ENCODE measurements at places on chromosomes 4 and X. TPM values are rescaled to one million over a fixed set of nuclear protein-coding genes. Genes with fewer than 3 reads are reported as not detected.

DNA sequence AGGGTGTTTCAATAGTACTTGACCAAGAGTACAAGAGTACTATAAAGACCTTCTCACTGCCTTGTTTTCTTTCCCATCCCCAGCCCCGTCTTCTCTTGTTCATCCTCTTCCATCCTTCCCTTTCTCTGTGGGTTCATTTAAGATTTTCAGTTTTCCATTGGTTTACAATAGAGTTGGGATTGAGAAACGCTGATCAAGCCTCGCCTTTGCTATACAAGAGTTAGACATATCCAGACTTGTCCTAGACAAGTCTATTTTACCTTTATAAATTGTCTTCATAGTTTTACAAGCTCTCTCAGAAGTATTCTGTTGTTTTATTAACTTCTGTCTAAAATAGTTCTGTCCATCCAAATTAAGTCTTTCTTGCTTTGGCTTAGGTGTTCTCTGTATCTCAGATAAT, 29.6 kb upstream of the SCML1 start:
- no peak for ATAC-seq

GRCh38 chr4:27154706-27155105, 294.1 kb downstream of the STIM2 start:
- ATAC-seq, result no peak

The MRPS18C gene
- 70.8 TPM for total RNA-seq

The FGFR3 gene
- 0.05 TPM for total RNA-seq

- no peak for ATAC-seq
Measured at GRCh38 chr4:83371936-83372335, 37.3 kb upstream of the HPSE start.

DNA sequence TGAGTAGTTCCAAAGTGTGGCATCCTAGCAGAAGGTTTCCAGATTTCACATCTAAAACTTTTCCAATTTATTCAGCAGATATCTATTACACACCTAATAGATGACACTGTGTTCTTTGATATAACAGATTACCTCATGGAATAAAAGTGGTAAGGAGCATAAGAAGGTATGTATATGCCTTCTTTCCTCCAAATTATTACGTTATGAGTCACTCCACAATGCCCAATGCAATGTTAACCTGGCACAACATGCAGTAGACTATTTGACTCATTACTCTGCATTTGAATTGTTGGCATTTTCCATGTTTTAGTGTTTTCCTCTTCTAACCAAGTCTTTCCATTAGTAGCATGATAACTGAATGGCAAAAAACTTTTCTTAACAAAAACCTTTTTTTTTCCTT, 383.6 kb downstream of the ADGRL3 start:
- ATAC-seq, result no peak

- no peak for ATAC-seq
Measured at GRCh38 chr4:15327311-15328298, 100.2 kb upstream of the C1QTNF7 start.

DNA sequence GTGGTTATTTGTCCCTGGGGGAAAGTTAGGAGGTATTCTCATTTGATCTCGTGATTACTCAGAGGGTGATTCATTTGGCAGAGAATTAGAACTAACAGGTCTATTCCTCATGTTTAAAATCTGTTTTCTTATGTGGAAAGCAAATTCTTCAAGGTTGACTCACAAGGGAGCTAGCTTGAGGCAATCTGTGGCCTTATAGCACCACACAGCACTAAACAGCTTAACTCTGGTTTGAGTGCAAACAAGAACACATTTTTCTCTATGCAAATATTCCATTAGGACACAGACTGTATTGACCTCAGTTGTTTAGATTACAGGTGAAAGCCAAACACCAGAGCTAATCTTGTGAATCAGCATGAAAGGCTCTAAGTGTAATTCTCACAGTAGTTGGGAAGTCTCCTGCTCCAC, 694.4 kb upstream of the POU3F4 start:
- ATAC-seq, result no peak

GRCh38 chrX:140440876-140441275, 64.0 kb downstream of the SOX3 start:
- no peak for ATAC-seq

- ATAC-seq, result no peak
Measured at GRCh38 chr4:46270986-46271596, 118.8 kb downstream of the GABRA2 start.

GRCh38 chr4:4395849-4396627, 9.1 kb downstream of the NSG1 start:
- ATAC-seq, result no peak

The MSANTD1 gene
- 1.2 TPM for total RNA-seq

- ATAC-seq, result no peak
Measured at GRCh38 chr4:119030536-119030890, 105.1 kb upstream of the MYOZ2 start.

GRCh38 chr4:69710580-69710979, 49.8 kb downstream of the SULT1B1 start:
- no peak for ATAC-seq

DNA sequence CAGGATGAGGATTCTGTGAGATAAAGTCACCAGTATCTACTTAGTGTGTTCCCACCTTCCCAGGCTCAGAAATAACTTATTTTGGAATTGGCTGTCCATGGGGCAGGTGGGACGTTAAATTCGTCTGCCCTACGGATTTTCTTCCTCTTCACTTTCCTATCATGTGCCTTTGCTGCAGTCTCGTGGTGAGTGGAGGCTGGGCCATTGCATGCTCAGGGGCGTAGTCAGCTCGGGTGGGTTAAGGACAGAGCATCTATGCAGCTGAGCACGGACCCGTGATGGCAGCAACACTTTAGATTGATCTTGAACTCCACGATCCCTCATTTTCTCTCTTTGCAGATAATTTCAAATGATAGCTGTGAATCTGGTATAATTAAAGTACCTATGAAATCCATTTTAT, 51.5 kb downstream of the CLDN22 start:
- no peak for ATAC-seq

Data from activated T-helper 17 cell treated with anti-CD3 and anti-CD28 coated beads, Interleukin-2, amount 50 U/mL, for 72 hours (primary cell).